NCI-H2107 (cell line): ENCODE measurements at places on chromosomes 11 and 22.

DNA sequence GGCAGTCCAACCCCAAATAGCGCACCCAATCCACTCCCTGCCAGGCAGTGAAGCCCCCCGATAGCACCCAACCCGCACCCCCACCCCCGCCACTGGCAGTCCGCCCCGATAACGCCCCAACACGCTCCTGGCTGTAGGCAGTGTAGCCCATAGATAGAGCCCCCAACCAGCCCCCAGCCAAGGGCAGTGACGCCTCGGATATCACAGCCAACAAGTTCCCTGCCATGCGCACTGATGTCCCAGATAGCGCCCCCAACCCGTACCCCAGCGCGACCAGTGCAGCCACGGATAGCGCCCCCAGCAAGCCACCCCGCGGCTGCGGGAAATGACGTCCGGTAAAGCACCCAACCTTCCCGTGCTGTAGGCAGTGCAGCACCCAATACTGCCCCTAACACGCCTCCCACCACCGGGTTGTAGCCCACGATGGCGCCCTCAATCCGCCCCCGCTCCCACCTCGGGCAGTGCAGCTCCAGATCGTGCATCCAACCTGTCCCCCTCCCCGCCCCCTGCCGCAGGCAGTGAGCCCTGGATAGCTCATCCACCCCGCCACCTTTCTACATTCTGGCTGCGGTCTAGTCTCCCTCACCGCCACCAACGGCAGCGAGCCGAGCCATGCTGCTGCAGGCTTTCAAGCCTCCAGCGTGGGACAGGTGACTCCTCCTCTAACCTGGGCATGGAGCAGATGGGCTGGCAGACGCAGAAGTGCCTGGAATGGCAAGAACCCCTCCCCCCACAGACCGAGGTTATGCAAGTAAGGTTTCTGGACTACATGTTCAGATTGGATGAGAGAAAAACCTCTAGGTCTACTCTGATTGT is 625 bp downstream of the RFPL2 start:
- no peak for DNase-seq

- no peak for DNase-seq
Measured at GRCh38 chr22:44669561-44669976, 32.4 kb upstream of the PRR5 start.

DNA sequence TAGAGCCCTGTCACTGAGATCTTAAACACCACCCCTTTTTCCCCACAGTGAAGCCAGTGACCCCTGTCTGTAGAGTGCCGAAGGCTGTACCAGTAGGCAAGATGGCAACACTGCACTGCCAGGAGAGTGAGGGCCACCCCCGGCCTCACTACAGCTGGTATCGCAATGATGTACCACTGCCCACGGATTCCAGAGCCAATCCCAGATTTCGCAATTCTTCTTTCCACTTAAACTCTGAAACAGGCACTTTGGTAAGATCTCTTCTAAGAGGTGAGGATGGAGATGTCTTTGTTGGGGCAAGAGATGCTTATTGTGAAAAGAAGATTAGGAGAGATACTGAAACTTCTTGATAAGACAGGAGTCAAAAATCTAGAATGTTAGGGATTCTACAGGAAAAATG is 75.9 kb downstream of the JAM3 start:
- DNase-seq = no peak

- DNase-seq = no peak
Measured at GRCh38 chr11:72257570-72257969, 13.6 kb upstream of the PHOX2A start.

DNA sequence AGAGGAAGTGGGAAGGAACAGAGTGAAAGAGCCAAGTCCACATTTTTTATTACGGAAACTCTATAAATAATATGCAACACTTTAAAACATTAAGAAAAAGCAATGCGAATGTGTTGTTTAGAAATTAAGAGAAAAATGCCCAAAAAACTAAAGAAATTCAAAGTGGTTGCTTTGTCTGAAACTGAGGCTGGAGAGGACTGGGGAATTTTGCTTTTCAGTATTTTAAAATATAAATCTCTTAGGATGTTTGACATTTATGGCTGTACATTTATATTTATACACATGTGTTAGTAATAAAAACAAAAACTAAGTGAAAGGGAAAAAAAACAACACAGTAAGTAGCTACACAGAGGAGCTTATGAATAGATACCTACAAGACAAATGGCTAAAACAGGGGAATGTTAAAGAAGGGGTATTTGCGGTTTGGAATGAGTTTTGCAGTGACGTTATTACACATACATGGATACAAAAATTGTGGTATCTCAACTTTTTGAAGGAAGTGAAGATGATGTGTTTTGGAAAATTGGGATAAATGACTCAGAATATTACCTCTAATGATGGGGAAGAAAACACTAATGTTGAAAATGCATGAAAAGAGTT is 97.0 kb upstream of the DRD2 start:
- no peak for DNase-seq

GRCh38 chr22:40432625-40433024 is 62.2 kb downstream of the SGSM3 start:
- no peak for DNase-seq

GRCh38 chr11:69400771-69401590 is 80.5 kb upstream of the LINC01488 start:
- DNase-seq = no peak

GRCh38 chr22:17366830-17367229 is 2.4 kb upstream of the CECR2 start:
- DNase-seq = no peak

- no peak for DNase-seq
Measured at GRCh38 chr11:129259931-129260348, 67.8 kb upstream of the ARHGAP32 start.

GRCh38 chr11:84480131-84480530 is 1147.0 kb downstream of the DLG2 start:
- DNase-seq = no peak

- DNase-seq = no peak
Measured at GRCh38 chr11:62546244-62546928, at the start of gene AHNAK. Gene AHNAK (minus strand): TSS chr11:62546806. CDS start chr11:62536098, 10,708 bp downstream.

DNA sequence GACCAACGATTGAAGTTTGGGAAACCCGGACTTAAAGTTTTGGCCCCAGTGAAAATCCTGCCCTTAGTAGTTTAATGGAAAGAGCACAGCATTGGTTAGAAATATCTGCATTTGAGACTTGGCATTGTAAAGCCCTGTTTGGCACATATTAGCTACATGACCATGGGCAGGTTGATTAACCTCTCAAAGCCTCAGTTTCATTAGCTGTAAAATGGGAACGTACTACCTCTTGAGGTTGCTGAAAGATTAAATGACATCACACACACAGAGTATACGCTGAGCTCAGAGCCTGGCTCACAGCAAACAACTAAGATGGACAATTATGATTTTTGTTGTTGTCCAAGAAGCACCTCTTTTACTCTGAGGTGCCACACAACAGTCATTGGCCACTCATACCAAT is 153.0 kb upstream of the TIMP3 start:
- no peak for DNase-seq

DNA sequence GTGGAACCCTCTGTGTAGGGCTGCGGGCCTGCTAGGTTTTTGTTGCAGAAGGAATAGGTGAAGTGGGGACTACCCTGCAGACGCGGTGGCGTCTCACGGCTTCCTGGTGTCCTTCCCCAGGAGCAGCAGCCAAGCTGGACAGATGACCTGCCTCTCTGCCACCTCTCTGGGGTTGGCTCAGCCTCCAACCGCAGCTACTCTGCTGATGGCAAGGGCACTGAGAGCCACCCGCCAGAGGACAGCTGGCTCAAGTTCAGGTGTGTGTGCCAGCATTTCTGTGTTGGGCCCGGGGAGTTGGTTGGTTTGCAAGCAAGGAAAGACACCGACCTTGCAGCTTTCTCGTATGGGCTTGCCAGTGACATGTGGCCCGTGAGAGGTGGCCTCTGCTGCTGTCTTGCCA is 15.3 kb downstream of the TAB1 start:
- no peak for DNase-seq

- no peak for DNase-seq
Measured at GRCh38 chr11:47586098-47586855, at the start of gene FAM180B. Gene FAM180B (plus strand): TSS chr11:47586678. CDS start chr11:47586769, 91 bp downstream.

- no peak for DNase-seq
Measured at GRCh38 chr22:26804911-26805539, 147.6 kb downstream of the MIAT start.

GRCh38 chr22:27919942-27920755 is 1.1 kb upstream of the PITPNB start:
- no peak for DNase-seq
